ENCODE measurements at places on chromosomes 2 and 18.

DNA sequence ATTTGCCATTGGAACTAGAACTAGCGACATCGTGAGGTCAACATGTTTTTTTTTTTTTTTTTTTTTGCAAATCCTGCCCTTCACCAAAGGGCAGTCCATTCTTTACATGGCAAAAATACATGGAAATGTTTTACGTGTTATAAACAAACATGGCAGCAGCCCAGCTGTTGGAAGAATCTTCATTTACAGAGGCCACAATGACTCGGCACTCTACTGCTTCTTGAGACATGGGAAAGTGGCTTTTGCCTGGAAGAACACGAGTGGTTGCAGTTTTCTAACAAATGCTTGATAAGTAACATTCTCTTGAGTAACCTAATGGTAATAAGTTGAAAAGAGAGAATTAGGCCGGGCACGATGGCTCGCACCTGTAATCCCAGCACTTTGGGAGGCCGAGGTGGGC is 22.8 kb upstream of the POLR1B start:
- DNase-seq: no peak

DNA sequence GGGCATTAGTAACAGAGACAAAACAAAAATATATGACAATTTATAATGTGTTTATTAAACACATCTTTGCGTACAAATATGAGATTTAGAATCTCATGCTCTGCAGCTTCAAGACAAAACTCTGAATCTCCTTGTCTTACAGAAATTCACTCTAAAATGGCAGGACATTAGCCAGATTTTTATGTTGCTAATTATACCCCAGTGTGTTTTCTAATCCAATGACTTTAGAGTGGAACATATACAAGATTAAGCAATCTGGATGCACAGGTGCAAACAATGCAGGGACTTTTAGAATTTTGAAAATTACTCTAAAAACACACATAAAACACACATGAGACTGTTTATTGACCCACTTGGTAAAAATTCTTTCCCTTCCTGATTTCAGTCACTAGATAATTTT is 85.9 kb downstream of the CALCRL start:
- DNase-seq: no peak

GRCh38 chr2:144682248-144682647 is 162.3 kb upstream of the ZEB2 start:
- DNase-seq: no peak

GRCh38 chr18:59266886-59267502 is 6.3 kb downstream of the RAX start:
- DNase-seq: no peak

GRCh38 chr18:9861157-9861556 is 24.6 kb upstream of the TXNDC2 start:
- no peak for DNase-seq

DNA sequence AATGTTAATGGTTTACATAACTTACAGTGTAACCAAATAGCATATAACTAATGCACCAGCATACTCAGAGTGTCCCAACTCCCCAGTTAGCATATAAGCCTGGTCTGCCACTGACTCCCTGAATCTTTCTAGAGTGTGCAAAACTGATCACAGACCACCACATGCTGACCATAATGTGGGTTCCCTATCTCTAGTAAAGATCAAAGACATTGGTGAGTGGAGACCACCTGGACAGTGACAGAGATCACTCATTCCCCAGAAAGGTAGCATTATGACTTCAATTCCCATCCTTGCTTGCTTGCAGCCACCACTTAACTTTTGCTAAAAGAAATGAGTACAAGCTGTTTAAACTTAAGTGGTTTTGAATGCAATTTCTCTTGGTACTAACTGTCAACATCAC is 39.0 kb downstream of the KANSL1L start:
- no peak for DNase-seq

GRCh38 chr2:197369228-197369932 is 58.8 kb upstream of the ANKRD44 start:
- DNase-seq: no peak

GRCh38 chr2:26020231-26020640 is 13.6 kb upstream of the RAB10 start:
- no peak for DNase-seq

GRCh38 chr18:65631766-65632165 is 119.0 kb upstream of the CDH7 start:
- no peak for DNase-seq

DNA sequence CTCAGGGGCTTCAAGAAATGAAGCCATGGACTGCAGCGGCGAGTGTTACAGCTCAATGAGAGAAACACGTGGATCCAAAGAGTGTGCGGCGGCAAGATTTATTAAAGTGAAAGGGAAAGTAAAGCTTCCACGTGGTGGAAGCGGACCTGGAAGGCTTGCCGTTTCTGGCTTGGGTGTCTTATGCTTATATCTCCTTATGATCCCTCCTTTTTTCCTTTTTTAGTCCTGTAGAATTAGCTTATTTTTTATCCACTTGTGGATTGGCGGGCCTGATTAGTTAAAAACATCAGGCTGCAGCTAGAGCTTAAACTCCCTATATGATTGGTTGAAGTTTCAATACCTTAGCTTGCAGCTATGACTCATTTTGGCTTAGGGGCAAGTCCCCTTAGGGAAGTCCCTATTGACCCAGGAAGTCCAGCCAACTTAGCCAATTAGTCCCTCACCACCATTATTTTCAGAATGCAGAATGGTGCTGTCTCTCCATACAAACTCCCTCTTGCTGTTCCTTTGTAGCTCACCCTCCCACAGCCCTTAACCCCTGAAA is 11.6 kb upstream of the HNMT start:
- no peak for DNase-seq

DNA sequence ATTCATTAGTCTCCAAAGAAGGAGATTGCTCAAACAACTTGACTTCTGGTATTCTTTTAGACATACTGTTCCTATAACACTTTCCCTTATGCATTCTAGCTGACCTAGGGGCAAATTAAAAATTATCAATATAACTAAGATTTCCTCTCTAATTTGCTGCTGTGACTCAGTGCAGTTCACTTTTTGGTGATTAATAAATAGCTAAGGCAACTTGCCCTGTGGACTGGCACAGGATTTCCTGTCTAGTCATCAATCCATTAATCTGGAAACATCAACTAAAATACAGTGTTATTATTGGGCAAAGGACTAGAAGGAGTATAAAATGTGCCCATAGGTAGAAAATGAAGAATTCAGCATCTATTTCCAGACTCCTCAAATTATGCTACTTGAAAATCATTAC is 83.5 kb upstream of the SERPINE2 start:
- DNase-seq: no peak

DNA sequence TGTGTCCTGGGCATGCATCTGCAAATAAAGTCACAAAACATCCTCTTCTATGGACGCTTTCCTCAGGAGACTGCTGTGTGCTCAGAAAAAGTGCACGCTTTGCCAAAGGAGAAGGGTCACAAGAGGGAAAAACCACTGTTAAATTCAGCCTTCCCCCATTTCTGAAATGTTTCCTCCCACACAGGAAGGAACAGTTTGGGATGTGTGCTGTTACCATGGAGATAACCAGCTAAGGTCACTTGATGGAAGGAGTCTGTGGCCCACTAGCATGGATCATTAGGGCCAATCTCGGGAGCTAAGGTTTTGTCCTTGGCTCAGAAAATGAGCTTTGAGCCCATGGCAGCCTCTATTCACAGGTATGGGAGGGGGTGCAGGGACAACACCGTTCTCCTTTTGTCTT is 5.6 kb downstream of the KCNE4 start:
- no peak for DNase-seq

DNA sequence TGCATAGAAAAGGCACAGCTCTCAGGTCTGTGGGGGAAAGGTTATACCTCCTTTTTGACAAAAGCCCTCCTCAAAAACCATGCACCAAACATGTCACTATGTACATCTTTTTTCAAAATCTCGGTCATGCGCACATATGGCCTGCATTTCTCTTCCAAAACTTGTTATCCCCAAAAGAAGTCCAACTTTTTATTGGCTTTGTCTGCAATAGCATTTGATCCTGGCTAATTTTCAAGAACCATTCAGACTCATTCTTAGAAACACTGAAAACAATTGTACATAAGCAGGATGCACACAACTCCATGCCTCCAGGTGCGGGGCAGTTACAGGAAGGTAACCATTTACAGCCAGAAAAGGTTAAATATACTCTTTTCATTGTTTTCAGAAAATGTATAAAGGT is 21.9 kb downstream of the SERTAD2 start:
- DNase-seq: no peak

- no peak for DNase-seq
Measured at GRCh38 chr2:204313256-204313655, 232.0 kb upstream of the PARD3B start.

DNA sequence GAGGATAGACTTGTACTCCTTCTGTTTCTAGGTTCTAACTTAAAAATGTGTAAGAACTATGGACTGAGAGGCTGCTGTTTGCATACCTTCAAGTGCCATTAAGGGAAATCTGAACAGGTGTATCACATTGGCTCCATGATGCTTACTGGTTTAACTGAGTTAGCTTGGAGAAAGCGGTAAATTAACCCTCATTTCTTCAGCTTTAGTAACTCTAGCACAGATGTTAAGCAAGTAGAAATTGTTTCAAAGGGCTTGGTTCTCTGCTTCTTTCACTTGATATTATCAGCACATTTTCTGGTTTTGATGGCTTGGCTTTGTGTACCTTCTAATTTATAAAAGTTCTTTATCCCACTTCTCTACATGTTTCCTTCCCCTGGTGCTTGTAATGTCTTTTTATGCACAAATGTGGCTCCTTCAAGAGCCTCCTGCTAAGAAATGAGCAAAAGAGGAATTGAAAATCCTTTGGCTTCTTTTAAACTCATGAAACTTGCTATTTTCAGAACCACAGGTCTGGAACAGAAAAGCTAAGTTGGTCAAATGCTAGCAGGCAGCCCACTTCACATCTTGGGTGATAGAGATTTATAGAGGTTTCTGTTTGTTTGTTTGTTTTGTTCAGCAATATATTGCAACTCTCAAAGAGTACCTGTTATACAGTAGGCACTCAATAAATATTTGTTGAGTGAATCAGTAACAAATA is 249.9 kb upstream of the THUMPD2 start:
- DNase-seq: no peak

DNA sequence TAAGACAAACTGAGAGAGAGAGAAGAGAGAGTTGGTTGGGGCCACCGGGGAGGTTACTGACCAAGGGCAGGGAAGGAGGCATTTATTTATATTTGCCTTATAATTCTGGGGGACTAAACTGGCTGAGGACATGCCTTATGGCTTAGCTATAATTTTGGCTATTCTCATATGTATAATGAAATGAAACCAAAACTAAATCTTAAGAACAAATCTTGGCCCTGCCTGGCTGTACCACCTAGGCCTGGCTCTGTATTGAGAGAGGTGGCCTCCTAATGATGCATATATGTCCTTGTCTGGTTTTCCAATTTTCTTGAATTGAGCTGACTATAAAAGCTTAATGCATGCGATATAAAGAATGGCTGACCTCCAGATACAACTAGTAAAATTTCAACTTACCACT is 3.5 kb upstream of the PPP1CB start:
- no peak for DNase-seq

DNA sequence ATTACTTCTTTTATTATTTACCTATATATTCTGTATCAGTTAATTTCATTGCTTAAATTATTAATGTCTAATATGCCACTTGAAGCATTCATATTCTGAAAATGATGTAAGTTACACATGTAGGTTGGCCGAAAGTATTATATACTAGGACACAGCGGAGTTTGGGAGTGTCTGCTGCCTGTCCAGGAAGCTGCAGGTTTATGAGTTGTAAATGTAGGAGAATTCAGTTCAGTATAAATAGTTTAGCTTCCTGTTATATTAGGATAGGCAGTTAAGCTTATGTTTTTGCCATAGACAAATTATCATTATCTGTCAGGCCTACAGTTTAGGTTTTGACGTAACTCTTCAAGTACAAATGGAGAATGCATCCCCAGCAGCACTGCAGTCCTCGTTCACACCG is 18.9 kb upstream of the ZNF236 start:
- DNase-seq: no peak

- no peak for DNase-seq
Measured at GRCh38 chr18:46152808-46153617, 48.8 kb downstream of the HAUS1 start.

DNA sequence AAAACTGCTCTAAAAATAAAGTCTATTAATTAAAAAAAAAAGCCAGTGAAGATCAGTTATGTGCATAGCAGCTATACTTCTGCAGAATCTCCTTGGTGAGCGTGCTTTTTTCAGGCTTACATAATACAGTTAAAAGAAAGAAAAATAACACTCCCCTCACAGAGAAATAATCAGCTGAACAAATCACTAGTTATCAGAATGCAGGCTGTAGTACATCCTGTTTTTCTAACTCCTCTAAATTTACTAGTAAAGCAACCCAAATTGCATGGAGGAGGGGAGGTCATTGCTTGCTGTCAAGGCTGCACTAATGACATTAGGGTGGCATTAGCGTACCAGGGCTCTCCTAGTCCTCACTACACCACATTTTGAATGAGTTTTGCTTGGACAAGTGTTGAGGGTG is 192.2 kb downstream of the PLCL1 start:
- no peak for DNase-seq

GRCh38 chr2:174161490-174161889 is 86.8 kb downstream of the OLA1 start:
- DNase-seq: no peak

Data from stimulated activated CD4-positive, alpha-beta T cell treated with anti-CD3 and anti-CD28 coated beads, Interleukin-4, amount 100 ng/mL, for 24 hours (primary cell).